ENCODE measurements at places on chromosomes 5 and 9.

DNA sequence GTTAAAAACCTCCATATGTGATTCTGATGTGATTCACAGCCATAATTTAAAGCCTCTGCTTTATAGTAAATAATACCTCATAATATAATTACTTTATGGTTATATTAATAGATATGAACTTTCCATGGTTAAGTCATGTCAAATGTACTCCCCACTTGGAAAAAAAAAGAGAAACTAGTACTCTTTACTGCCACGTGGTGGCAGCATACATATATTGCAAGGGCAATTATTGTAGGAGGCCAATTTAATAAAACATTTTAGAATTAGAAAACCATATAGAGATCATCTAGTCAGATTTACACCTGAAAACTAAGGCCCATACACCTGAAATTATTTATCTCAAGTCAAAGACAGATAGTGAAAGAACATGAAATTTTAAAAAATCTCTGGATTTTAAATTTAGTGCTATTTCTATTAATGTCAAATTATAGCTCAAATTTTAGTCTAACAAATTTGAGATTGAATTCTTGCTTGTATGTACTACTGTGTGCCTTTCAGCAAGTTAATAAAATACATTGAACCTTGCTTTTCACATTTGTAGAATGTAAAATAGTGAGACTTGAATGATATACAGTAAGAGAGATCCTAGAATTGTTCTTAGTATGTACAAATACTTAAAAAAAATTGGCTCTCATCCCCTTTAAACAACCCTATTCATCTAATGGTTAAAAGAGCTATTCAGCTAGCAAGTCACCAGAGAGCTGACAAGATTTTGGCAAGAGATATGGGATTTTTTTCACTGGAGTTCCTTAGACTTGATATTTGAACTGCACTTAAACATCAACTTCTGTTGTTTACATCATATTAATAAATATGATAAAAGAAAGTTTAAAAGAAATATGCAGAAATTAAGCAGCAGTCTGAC lies 603.8 kb downstream of the TLE4 start:
- DNase-seq = no peak

- DNase-seq = no peak
Observed at GRCh38 chr9:135081264-135081660, 6.2 kb upstream of the OLFM1 start.

- DNase-seq = no peak
Observed at GRCh38 chr9:90851444-90851843, 49.8 kb downstream of the SYK start.

- DNase-seq = no peak
Observed at GRCh38 chr9:133682818-133683585, 46.8 kb downstream of the DBH start.

DNA sequence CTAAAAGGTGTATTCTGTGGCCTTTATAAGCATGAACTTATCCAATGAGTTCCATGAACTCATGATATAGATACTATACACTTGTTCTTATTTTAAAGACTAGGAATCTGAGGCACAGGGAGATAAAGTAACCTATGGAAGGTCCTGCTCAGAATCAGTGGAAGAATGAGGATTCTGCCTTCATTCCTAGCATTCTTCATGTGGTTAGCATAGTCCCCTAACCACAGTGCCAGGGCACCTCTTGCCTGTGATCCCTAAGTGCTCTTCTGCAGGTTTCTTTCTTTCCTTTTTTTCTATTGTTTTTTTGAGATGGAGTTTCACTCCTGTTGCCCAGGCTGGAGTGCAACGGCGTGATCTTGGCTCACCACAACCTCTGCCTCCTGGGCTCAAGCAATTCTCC lies 174.1 kb downstream of the C9orf152 start:
- no peak for DNase-seq

GRCh38 chr9:96660692-96661248 lies 5.7 kb upstream of the PRXL2C start:
- no peak for DNase-seq

- no peak for DNase-seq
Observed at GRCh38 chr5:119570910-119571309, 58.4 kb upstream of the FAM170A start.

- no peak for DNase-seq
Observed at GRCh38 chr5:12093586-12093985, 189.3 kb upstream of the CTNND2 start.

GRCh38 chr9:92146610-92147009 lies 31.4 kb upstream of the SPTLC1 start:
- DNase-seq = no peak

DNA sequence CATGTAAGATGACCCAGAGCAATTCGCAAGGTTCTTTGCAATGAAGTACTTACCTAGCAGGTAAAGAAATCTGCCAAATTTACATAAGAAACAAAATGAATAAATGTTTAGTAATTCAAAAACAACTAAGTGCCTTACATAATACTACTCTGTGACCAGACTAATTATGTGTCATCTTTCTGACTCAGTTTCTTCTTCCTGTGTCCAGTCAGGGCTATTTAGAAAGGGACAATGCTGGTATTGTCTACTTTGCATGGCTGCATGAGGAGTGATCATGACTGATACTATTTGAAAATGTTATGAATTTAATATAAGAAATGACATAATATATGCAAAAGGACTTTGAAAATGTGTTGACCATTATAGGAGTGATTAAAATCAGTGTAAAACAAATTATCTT lies 210.0 kb downstream of the TMEM161B start:
- no peak for DNase-seq

GRCh38 chr9:137891588-137892423 lies 14.2 kb downstream of the CACNA1B start:
- DNase-seq = no peak

DNA sequence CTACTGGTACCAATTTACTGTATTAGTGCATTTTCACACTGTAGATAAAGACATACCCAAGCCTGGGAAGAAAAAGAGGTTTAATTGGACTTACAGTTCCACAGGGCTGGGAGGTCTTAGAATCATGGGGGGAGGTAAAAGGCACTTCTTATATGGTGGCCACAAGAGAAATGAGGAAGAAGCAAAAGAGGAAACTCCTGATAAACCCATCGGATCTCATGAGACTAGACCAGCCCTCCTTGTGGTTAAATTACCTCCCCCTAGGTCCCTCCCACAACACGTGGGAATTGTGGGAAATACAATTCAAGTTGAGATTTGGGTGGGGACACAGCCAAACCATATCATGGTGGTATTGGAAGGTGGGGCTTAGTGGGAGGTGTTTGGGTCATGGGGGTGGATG lies 56.5 kb upstream of the SPDL1 start:
- DNase-seq = no peak

DNA sequence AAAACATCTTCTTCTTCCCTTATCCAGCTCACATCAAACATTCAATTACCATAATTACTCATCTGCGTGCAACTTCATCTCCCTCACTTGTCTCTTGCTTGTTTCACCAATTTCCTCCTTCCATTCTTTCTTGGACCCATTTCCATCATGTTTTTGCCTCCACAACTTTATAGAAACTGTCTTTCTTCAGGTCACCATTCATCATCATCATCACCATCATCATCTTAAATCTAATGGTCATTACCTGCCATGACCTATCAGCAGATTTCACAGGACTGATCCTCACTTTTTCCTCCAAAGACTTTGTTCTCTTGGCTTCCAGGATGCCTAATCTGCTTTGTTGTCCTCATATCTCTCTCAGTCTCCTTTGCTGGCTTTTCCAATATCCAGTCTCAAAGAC lies 495.6 kb downstream of the DNAH5 start:
- no peak for DNase-seq

- no peak for DNase-seq
Observed at GRCh38 chr9:122374885-122375420, 4.1 kb downstream of the PTGS1 start.
